Natural killer cell (primary cell): ENCODE measurements at places on chromosomes 3 and 15. TPM values are rescaled to one million over a fixed set of nuclear protein-coding genes. Genes with fewer than 3 reads are reported as not detected.

DNA sequence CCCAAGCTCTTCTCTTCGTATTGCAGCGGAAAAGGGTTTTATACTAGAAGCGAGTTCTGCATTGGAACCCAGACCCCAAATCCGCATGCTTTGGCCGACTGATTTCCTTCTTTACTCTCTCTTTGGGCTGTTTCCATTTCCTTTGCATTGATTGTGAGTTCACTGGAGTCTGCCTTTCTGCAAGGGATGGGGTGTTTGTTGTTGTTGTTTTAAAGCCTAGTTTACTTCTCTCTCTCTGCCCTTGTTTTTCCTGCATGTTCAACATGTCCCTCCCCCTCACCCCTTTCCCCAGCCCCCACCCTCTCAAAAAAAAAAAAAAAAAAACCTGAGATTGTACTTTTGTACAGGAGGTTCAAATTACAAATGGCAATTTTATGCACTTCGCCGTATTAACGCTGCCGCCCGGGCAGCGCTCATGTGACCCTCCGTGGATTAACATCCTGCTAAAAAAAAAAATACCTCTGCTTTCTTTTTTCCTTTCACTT is 2.2 kb downstream of the NR2F2 start:
- peaks cover 71% of the 10 kb centered on the region for H3K27me3 ChIP-seq
- DNase-seq, result no peak
- no peak overlapping the region for H3K27ac ChIP-seq
- H3K4me1 ChIP-seq, result peaks cover 29% of the 10 kb centered on the region
- no peaks in the 10 kb centered on the region for H3K36me3 ChIP-seq
- no peak overlapping the region for H3K4me3 ChIP-seq

- no peak overlapping the region for H3K4me3 ChIP-seq
- H3K27me3 ChIP-seq, result no peaks in the 10 kb centered on the region
- no peaks in the 10 kb centered on the region for H3K36me3 ChIP-seq
- no peak for DNase-seq
- no peak overlapping the region for H3K27ac ChIP-seq
These were observed 56.7 kb upstream of the MAGI1 start for GRCh38 chr3:66095295-66096001.

The CSPG5 gene
- 0.07 TPM for total RNA-seq

GRCh38 chr3:156657862-156658731 is 16.3 kb upstream of the TIPARP start:
- H3K36me3 ChIP-seq, result no peaks in the 10 kb centered on the region
- DNase-seq, result no peak
- no peak overlapping the region for H3K4me3 ChIP-seq
- H3K27ac ChIP-seq, result no peak overlapping the region
